ENCODE measurements at places on chromosomes 7 and 10.

DNA sequence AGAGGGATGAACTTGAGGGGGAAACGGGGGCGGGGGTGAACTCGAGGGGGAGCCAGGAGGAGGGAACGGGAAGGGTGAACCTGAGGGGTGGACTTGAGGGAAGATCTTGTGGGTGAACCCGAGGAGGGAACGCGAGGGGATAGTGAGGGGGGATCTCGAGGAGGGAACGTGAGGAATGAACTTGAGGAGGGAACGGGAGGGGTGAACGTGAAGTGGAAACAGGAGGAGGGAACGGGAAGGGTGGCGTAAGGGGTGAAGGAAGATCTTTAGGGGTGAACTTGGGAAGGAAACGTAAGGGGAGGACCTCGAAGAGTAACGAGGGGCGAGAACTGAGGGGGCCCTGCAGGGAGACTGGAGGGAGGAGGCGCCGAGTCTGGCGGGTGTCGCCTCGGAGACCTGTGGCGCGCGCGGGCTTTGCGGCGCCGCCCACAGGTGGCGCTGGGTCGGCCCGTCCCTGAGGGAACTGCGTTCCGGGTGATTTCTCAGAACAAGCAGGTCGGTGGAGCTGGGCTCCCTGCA is 651 bp downstream of the MYO3A start:
- DNase-seq, result peak; percentile 33

GRCh38 chr10:92575961-92576360 is 2.1 kb upstream of the IDE start:
- DNase-seq, result no peak

DNA sequence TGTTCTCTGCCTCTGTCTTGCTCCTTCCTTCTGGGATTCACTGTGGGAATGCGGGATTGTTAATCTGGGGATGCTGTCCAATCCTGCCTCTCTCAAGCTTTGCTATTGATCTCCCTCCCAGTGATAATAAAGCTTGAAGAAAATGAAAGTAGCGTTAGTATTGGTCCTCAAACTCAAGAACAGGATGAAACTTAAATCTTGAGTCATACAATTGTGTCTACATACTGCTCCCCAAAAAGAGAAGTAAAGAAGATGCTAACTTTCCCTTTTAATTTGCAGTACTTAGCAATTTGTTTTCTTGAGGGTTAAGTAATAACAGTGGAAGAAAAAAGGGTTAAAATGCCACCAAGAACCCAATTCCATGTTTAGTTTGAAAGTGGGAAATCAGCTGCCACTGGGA is 13.6 kb downstream of the CFTR start:
- no peak for DNase-seq

- DNase-seq, result no peak
Measured at GRCh38 chr10:123761038-123761428, 94.9 kb downstream of the GPR26 start.

- DNase-seq, result no peak
Measured at GRCh38 chr10:44071479-44071878, 313.4 kb downstream of the CXCL12 start.

- DNase-seq, result no peak
Measured at GRCh38 chr7:3196629-3197400, 104.2 kb upstream of the SDK1 start.

GRCh38 chr7:54544149-54544526 is 2.0 kb downstream of the VSTM2A start:
- no peak for DNase-seq

DNA sequence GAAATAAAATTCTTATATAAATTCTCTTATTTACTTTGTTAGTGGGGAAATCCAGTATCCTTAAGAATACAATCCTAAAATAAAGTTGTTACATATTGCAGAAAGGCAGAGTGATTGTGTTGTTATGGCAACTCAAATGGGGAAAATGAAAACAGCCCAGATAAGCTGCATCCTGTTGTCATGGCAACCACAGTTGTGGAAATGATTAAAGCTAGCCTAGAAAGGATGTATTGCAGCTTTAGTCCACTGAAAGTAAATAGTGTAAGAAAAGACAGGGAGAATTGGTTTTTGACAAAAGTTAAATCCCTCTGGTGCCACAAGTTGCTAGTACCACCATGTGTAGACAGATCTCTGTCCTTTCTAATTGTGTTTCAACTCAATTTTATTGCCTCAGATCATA is 43.2 kb downstream of the BTRC start:
- DNase-seq, result peak; percentile 22

DNA sequence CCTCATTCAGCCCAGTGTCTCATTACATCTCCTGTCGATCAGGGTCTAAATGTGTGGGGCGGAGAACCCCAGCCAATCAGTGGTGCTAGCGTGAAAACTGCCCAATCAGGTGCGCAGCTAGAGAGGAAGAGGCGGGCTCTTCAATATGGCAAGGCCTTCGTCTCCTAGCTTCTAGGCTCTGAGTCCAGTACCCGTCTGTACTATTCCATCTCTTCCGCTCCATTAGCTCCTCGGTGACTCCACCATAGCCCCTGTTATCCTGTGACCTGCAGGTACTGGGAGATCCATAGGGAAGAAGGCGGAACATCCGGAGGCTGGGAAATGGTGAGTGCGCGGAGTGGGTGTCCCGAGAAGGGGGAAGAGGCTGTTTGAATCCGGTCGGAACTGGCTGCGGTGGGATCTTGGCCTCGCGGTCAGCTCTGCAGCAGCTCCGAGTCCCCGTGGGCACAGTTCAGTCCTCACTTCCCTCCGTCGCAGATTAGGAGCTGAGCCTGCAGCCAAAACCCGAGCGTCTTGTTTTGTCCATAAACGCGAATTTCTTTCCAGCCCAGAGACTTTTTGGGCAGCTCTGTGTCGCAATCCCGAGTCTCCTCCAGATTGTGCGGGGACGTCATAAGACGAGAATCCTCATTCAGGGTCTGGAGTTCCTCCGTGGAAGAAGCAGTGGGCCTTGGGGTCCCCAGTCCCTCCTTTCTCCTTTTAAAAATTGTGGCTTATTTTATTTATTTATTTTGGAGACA is at the start of gene ZNF727:
Gene ZNF727 (plus strand): TSS at position 134 of the 740 bp plus-strand sequence. CDS start 188 bp downstream, at position 322.
- DNase-seq, result peak; percentile 28

DNA sequence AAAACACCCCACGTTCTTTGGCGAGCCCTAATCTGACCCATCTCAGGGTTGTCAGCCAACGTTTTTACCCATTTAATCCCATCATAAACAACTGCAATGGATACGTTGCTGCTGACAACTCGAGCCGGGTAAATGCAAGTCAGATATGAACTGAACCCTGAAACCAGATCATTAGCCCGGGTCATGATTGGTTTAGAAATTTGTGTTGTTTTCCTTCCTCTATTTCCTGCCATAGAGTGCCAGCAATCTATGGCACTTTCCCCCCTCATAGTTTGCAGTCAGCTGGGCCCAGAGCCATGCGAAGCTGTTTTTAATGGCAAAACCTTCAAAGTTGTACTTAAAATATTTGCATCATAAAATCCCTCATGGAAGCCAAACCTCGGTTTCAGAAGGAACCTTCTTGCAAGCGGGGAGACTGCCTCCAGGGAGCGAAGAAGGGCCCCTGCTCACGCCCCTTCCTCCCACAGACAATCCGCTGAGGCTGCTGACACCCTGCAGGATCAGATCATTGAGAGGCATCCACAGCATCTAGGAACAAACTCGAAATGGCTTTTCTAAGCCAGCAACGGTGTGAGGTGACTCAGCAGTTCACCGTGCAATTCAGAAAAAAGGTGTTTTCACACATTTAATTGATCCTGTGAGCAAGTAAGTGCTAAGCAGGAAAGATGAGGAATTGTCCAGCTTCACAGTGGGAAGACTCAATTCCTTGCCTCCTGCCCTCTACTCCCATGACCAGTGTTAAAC is 710.1 kb downstream of the PARD3 start:
- no peak for DNase-seq

DNA sequence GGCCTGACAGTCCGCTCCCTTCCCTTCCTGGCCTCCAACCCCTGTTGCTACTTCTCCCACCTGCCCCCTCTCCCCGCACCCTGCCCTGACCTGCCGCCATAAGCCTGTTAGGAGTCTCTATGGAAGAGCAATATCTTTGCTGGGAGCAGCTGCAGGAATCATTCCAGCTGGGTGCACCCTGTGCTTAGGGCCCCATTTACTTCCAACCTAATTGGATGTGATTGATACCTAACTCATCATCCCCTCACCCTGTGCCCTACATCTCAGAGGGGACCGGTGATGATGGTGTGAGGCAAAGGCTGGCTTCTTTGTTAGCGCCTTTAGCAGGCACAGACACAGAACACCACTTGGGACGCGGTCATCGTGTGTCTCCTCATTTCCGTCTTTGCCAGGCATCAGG is 80.0 kb upstream of the FAM180A start:
- DNase-seq, result no peak

GRCh38 chr7:12690041-12690878 is 2.8 kb downstream of the ARL4A start:
- DNase-seq, result no peak

- DNase-seq, result no peak
Measured at GRCh38 chr10:117570880-117571279, 28.3 kb downstream of the EMX2 start.

DNA sequence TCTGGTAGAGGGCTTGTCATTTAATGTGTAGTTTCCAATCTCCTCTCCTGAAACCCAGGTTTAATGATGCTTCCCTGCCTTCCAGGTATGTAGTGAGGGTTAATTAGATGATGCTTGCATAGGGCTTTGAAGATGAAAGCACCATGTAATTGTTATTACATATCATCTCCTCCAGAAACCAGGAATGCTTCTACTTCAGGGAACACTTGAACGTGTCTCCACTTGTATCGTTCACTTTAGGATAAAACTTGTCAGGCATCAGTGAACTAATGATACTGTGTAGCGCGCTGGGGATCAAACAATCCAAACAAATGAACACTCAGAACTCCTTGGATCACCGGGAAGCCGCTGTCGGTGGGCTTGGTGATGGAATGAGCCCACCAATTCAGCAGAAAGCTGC is 260.9 kb upstream of the FZD8 start:
- DNase-seq, result no peak

GRCh38 chr7:51222916-51223315 is 93.7 kb downstream of the COBL start:
- no peak for DNase-seq

- no peak for DNase-seq
Measured at GRCh38 chr7:157543791-157544190, 207.0 kb downstream of the DNAJB6 start.

DNA sequence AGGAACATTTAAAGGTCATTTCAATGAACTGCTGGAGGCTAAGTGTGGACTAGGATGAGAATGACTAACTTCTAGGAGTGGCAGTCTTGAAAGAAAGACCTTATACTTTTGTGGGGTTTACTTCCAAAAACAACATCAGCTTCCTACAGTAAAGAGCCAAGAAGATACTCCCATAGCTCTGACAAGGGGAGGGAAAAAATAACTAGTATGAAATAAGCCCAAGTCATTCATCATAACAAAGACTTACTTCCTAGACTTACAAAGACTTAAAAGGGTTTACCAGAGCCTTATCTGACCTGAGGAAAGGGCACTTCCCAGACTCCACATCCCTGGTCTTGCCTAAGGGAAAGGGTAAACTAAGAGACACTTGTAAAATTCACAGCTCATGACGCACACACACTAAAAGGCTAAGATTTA is 31.7 kb downstream of the ARHGAP12 start:
- DNase-seq, result no peak

DNA sequence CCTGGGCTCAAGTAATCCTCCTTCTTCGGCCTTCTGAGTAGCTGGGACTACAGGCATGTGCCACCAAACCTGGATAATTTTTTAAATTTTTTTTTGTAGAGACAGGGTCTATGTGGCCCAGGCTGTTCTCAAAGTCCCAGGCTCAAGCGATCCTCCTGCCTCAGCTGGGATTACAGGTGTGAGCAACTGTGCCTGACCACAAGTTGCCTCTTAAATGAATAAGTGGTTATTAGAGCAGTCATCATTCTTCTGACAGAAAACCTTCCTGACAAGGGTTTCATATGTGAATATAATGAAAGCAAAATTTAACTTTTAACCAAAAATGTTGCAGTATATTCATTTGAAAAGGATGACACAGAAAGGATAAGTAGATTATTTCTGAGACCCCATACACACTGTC is 532.5 kb downstream of the GRM8 start:
- DNase-seq, result no peak

DNA sequence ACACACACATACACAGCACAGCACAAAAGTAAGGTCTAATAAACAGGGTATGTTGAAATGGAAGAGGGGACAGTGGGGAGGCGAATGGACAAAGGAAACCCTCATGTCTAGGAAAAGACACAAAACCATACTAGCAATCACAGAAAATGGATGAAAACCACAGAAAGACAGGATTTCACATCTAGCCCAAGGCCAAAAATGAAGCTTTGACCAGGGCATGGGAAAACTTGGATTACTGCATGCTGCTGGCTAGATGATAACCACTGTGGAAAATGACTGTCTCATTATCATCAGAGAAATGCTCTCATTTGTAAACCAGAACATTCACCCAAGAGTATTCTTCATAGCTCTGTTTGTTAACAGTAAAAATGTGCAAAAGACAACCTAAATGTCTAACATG is 88.2 kb downstream of the SFMBT2 start:
- no peak for DNase-seq

DNA sequence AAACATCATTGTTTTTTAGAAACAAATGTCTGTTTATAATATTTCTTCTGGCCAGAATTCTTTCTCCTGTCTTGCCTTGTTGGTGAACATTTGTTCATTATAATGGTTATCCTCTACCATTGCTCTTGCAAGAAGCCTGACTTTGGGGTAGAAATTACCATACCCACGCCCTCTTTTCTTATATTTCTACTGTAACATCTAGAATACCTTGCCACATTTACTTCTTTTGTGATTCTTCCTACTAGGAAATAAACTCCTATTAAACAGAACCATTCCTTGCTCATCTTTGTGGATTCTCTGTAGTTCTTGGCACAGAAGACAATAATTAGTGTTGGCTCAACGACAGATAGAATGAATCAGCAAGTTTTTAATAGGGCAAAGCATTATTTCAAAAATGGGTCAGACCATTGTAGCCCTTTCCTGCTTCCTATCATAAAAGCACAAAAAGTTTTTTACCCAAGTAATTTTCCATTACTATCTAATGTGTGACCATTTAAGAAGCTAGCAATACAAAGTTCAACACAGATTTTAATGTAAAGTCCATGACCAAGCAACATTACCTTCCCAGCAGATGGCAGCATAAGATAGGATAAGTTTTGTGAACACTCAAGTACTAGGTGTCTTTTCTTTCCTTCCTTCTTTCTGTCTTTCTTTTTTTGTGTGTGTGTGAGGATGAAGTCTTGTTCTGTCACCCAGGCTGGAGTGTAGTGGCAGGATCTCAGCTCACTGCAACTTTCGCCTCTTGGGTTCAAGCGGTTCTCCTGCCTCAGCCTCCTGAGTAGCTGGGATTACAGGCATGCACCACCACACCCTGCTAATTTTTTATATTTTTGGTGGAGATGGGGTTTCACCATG is 270.4 kb downstream of the HGF start:
- DNase-seq, result no peak

- DNase-seq, result no peak
Measured at GRCh38 chr7:118311121-118311836, 86.8 kb downstream of the ANKRD7 start.

Data from activated naive CD8-positive, alpha-beta T cell treated with anti-CD3 and anti-CD28 coated beads for 36 hours (primary cell).